Small intestine (tissue), 16 donors: ENCODE measurements at places on chromosomes 2 and 18.

DNA sequence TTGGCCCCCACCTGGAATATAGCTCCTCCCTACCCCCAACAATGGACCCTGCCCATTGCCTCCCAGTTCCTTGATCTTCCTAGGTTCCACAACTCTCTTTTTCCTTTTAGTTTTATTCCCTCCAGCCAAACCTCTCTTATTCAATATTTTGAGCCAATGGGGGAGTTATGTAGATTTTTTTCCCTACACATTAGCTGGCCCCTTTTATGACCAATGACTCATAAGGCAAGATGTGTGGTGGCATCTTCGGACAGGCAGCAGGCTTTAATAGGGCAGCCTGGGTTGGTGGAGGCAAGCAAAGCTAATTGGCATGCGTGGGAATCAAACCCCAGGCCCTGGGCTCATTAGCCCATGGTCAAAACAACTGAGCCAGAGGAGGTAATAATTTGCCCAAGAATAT, 9.2 kb downstream of the GRP start:
- DNase-seq, result no peak

DNA sequence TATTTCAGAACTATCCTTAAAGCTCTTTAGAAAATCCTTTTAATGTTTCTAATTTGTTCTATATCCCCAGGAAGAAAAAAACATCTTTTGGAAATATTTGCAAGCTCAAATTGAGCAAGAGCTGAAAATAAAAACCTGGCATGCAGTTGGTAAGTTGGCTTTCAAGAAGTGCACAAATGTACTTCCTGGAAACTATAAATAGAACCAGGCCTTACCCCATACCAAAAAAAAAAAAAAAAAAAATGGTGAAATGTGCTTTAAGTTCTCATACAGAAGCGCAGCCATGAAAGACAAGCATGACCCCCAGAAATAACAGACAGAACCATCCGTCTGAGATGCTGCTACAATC, 178.5 kb downstream of the HDAC4 start:
- DNase-seq, result no peak

DNA sequence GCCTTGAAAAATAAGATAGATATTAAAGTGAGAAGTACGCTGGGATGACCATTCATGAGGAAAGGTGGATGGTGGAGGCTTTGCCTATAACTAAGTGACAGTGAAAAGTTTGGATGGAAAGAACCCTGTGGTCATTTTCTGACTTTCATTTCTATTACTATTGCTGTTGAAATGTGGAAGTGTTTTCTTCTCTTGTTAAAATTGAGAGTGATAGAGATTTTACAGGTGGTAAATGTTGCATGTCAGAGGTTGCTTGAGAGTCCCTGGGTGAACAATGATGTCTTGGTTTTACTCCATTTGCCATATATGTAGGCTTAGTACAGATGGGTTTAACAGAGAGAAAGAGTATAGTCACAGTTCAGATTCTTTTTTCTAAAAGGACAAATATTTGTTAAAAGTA, 18.4 kb downstream of the NCOA1 start:
- DNase-seq, result no peak

- no peak for DNase-seq
Measured at GRCh38 chr18:2901423-2901985, 54.7 kb downstream of the EMILIN2 start.

GRCh38 chr2:102139851-102140250, 2.7 kb upstream of the IL1R1 start:
- no peak for DNase-seq

DNA sequence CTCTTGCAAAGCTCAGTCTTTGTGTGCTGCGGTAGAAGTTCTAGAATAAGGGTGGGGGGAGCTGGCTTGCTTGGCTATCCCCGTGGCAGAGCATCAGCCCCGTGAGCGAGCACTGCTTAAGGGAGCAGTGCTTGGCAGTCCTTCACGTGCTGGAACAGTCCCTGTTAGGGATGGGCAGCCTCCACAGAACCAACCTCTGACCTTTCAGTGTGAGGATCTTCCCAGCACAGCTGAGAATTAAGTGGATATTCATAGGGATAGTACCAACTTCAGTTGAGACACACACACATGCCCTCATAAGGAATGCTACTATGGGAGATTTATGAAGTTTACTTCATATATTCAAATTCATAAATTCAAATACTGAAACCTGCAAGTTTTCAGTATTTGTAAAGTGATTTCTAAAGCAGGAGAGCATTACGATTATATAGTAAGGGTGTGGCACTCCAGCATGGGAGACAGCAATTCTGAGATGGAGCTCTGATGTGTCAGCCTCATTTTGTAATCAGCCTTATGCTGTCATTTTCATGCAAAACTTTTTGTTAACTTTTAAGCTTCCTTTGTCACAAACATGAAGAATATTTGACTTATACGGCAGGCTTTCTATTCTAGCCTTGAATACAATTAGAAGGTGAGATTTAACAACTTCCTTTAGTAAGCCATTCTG, 39.5 kb downstream of the ATP9B start:
- DNase-seq, result no peak

GRCh38 chr18:77038182-77038858, 94.3 kb downstream of the MBP start:
- DNase-seq, result no peak

GRCh38 chr18:63317982-63318888, 1.3 kb downstream of the BCL2 start:
- DNase-seq, result peak; percentile 75

DNA sequence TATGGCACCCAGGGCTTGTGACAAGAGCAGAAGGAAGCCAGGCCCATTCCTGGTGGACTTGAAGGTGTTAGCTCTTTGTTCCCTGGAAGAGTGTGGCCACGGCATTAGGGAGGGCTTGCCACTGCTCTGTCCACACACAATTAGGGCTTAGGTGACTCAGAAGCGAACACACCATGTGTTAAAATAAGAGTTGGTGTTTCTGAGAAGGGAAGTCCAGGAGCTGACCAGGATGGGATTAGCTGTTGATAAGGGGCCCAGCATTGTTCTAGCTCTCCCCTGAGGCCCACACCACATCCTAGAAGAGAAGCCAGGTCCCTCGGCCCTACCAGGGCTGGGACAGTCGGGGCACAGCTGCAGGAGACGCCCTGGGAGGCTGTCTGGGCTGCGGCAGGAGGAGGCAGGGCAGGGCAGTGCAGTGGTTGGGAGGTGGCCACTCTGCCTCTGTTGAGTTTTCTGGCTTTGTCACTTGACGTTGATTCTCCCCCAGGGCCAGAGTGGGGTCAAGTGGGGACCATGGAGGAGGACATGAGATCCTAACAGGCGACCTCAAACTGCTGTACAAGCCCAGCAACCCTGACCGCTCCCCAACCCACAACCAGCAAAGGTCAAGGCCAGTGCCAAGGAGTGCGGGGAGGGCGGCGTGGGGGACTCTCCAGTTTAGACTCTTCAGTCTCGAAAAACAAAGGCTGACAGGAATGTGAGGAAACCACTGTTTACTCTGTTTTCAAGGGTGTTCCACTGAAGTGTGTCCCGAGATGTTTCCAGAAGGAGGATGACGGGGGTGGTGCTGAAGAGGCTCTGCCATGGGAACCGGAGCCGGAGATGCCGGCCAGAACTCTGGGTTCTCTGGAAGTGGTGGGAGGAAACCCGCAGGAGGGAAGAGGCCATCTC, 16.8 kb downstream of the GNLY start:
- DNase-seq, result peak; percentile 14

DNA sequence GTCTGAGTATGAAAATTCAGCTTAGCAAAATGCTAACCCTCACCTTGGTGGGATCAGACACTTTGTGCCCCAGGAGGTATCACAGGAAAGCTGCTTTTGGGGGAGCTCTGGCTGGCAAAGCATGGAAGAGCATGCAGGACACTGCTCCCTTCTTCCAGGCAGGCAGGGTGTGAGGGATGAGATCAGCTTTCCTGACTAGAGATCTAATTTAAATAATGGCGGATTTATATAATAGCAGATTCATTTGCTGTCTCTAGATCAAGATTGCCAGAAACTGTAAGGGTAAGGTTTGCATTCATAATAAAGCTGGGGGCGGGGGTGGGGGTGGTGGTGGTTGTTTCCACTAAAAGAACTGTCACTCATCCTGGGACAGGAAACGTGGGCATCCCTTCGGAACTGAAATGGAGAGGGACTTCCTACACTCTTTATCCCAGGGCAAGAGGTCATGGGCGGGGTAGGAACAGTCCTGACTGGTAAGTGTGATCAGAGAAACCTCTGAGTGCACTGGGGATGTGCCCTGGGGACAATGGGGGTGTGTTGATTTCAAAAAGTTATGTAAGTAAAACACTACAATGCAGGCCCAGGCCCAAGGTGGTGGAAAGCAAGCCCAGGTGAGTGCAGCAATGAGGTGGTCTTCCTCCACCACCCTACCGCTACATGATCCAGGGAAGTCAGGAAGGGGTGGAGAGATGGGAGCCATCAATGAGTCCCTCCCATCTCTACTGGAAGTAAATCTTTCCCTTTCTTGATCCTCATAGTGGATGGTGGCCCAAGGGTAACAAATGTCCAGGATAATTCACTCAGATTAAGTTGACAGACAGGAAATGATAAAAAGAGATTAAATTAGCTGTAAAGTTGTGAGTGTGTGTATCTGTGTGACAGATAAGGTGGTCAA, 171.4 kb upstream of the SERPINE2 start:
- DNase-seq, result no peak

- DNase-seq, result no peak
Measured at GRCh38 chr18:25234322-25234639, 117.7 kb downstream of the ZNF521 start.

GRCh38 chr2:239396881-239397681, 3.7 kb downstream of the HDAC4 start:
- DNase-seq, result peak; percentile 20

DNA sequence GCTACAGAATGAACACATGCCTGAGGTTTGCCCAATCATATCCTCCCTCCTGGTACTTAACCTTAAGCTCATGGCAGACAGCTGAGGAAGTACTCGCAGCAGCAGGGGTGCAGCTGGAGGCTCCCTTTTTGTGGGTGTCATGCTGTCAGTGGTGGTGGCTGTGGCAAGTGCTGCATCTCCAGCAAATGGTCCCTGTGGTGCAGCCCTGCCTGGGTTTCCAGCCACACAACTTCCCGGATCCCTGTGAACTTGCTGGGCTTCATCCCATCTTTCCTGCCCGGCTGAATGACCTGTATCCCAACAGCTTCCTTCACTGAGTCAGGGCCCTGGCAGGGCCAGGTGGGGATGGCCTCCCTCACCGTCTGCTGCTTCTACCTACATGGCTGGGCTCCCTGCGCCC, 5.0 kb downstream of the TMEM185B start:
- no peak for DNase-seq

DNA sequence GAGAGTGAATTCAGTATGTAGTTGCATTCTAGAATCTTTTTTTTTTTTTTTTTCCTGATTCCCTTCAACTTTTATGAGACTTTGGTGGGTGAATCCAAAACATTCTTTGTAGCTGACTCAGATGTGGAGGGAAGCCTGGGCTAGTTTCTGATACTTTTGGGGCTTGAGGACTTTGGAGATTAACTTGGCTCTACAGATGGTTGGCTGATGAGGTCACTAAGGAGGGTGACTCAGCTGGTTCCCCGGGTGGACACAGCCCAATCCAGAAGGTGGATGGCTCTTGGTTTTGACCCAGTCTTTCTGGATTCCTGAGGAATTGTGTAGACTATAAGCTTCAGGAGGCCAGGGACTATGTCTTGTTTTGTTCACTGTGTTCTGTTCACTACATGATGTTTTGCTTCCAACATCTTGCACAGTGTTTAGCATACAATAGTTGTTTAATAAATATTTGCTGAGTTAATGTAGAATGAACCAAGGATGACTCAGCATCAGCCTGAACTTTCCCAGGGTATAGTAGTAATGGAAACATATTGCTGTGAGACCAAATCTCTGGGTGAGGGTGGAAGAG, 30.5 kb downstream of the LAMA3 start:
- peak; percentile 26 for DNase-seq

GRCh38 chr18:50460062-50460461, 85.2 kb downstream of the SKA1 start:
- no peak for DNase-seq

DNA sequence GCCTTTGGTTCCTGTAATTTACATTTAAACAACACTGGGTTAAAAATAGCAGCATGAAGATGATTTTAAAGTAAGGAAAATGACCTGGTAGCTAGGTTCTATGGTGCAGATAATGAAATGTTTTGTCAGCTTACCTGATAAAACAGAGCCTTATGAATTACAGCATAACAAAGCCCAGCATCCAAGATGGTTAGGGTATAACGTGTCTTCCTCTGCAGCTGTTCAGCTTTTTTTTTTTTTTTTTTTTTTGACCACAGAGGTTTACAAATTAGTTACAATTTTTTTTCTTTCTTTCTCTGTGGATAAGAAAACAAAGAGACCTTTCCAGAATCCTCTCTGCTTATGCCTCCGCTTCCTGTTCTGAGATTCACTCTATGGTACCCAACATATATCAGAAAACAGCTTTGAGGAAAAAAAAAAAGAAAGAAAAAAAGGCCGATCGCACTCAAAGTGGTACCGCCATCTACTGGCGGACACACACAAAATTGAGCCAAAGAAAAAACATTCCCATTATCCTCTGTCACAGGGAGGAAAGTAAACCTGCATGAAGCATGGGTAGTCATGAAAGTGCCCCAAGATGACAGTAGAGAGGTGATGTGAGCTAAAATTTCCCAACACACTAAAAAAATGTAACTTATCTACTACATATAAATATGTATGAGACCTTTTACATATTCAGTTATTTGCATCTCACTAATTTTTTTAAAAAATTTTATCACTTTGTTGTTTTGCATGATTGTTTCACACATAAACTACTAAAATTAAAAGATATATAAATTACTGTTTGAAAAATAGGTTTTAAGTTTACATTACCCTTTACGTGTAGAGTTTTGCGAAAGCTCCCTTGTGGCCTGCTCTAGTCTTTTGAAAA, at the start of gene SCN3A:
SCN3A (minus strand) TSS at position 362 of the 871 bp plus-strand sequence. CDS start 27,656 bp downstream, outside the sequence.
- DNase-seq, result peak; percentile 67
